ENCODE measurements at places on chromosomes 1 and 21.

DNA sequence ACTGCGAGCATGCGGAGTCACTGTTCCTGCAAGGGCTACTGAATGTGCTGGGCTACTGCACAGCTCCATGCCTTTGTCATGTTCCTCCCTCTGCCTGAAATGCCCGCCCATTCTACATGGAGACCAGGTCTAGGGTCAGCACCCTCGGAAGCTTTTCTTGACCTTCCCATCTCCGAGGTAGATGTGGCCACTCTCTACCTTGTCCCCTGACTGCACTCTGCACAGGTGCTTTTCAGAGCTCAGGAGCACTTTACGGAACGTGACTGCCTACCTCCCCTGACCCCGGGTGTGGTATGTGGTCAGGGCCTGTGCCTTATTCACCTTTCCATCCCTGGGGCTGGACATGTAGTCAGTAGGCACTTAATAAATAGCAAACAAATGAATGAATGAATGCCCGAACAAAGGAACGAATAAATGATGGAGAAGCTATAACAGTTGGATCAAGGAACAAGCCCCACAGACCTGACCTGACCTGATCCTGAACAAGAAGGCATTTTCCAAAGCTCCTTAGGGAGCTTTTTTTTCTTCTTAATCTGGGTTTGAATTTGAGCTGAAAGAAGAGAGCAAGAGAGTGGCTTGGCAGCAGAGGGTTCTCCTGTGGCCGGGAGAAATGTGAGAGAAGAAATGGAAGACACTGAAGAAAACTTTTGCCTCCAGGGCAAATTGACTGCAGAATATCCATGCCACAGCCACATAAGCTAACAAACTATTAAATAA, 7.9 kb downstream of the RD3 start:
- no peak for DNase-seq

- DNase-seq: no peak
Observed at GRCh38 chr1:56160773-56161315, 418.5 kb downstream of the PLPP3 start.

DNA sequence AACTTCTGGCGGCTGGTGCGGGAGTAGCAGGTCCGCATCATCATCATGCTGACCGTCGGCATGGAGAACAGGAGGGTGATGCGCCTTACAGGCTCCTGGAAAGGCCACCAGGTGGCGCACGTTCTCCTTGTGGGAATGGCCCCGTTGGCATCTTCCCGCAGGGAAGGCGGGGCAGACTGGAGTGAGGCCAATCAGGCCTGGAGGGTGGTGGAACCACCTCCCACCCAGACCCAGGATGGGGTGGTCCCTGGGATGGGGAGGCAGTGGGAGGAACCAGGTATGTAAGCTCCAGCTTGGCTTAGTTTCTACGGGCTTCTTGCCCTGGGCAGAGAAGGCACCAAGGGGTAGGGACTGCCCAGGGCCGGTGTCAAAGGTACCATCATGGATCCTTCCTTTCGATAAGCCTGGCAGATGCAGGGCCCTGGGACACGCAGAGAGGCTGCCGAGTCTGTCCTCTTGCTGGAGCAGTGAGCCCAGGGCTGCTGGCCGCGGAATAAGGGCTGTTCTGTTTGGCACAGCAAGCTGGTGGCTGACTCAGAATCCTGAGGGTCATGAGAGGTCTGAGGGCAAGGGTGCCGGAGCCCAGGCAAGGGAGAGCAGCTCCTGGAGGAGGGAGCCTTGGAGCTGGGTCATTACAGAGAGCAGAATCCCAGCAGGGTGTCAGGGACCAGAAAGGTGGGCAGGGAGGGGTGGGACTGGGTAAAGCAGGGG, 8.7 kb upstream of the LGR6 start:
- peak; percentile 52 for DNase-seq

DNA sequence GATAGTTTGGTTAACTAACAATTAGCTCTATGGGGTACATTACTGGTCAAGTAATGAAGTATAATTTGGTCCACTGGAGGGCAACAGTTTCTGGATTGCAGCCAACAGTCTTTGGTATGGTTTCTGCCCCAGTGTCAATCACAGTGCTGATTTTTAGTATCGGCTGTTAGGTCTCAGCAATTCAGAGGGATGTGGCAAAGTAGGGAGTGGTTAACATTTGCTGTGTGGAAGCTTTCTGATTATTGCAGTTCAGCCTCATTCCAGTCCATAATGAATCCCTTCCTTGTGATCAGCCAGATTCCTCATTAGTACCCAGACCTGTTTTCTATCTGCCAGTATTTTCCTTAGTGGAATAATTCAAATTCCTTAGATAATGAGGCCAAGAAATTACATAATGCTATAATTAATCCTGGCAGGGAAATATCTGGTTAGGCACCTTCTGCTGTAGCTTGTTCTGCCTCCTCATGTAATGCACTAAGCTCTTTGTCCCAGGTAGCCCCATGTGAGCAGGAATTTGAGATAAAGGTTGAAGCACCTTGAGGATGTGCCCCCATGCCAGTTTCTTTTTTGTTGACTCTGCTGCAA, 14.0 kb downstream of the F3 start:
- no peak for DNase-seq

DNA sequence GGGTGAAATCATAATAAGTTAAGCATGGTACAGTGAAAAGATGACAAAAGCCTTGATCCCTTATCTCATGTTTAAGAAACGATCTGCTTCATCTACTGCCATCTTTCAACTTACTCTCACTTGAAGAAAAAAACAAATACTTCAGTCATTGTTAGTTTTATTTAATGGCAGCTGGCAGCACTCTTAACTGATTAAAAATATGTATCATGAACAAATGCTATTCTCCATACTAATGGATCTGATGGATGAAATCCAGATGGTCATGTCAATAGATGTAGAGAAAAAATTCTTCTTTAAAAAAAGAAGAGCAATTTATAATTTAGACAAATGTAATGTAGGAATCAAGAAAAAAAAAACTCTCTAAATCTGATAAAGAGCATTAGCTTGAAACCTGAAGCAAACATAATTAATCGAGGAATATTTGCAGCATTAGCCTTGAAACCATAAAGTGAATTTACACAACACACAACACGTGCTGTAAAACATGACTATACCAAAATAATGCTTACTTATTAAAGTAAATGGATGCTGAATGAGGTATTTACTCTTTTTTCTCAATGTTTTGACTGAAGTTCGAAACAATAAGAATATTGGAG, 579.0 kb upstream of the ADAMTS5 start:
- no peak for DNase-seq

DNA sequence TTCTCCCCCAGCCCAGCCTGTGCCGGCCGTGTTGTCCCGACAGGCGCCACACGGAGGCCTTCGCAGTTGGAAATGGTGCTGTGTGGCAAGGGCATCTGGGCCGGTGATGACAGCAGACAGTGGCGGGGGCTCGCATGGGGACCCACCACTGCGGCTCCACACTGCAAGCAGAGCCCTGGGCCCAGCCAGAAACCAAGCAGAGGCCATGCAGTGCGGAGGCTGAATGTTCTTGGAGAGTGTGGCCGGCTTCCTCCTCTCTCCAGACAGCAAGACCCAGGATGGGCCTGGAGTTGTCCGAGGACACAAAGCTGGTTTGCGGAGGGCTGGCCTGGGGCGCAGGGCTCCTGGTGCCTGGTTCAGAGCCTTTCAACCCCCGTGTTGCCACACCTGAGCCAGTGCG, 104.6 kb downstream of the SIK1 start:
- no peak for DNase-seq

DNA sequence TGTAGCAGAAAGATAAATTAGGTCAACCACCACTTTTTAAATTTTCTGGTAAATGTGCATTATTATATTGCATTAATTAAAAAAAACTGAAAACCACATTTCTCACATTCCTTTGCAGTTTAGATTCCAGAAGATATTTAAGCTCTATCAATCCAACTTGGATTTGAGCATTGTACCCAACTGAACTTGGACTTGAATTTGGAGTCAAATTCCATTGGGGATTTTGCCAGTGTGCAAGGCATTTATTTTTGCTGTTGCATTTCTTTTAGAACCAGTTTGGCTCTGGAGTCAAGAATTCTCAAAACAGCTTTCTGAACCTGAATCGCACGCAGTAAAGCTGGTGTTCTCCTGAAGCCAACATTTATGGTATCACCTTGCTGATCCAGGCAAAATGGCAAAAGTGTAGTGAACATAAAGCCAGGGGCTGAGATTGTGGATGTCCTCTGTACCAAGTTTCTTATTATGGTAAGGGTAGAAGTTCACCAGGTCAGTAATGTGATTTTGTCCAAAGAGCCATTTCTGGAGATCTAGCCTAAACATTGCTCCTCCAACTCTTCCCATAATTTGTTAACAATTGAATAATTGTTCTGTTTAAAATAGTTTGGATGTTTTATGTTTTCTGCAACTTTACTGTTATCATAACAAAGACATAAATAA, 890.9 kb downstream of the LRRIQ3 start:
- DNase-seq: no peak

- no peak for DNase-seq
Observed at GRCh38 chr1:222877854-222878253, 63.0 kb downstream of the DISP1 start.

DNA sequence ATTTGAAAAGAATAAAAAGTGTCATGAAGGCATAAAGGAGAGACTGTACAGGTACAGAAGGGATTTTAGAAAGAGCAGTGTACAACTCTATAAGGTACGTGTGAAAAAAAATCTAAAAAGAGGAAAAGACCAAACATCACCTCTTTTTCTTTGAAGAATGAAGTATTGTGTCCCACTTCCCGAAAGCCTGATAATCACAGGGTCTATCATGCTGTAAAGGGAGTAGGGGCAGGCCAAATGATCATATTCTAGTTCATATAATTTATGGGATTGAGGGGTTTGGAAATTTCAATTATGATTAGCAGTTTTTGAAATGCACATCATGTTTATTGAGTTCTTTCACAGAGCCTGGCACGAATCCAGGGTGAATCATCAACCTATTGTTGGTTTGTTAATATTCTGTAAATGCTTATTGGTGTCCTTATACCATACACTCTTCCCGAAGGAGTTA, 910 bp upstream of the RERE start:
- no peak for DNase-seq

GRCh38 chr1:17190010-17190995, 14.6 kb upstream of the PADI1 start:
- no peak for DNase-seq

GRCh38 chr1:115661157-115661556, 19.4 kb downstream of the VANGL1 start:
- DNase-seq: no peak

DNA sequence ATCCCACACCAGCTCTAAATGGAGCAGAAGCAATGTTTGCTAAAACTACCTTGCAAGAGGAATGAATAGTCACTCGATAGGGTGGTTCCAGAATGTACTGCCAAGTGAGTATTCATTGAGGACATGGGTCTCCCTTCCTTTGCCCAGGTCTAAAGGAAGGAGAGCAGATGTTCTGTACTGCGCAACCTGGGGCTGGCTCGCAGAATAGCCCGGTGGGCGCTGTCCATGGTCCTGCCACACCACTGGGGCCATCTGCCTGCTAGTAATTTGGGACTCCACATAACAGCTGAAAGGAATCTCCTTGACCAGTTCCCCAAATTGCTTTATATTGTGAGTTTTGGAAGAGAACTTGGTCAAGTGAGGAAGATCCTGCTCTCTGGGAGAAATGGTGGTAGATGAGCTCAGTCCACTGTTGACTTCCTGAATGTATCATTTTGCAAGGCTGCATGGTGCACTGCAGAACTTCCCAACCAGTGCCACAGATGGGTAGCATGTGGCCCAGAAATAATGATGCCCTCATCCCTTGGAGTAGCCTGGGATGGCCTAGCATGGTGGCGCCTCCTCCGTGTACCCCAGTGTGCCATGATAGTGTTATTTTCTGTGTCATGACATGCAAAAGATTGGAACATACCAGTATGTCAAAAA, 5.7 kb downstream of the SLC6A17 start:
- peak; percentile 7 for DNase-seq

- DNase-seq: peak; percentile 51
Observed at GRCh38 chr1:24390924-24391782, 22.4 kb downstream of the STPG1 start.

- no peak for DNase-seq
Observed at GRCh38 chr1:8698012-8698630, 119.3 kb downstream of the RERE start.

- DNase-seq: no peak
Observed at GRCh38 chr1:58250587-58250948, 296.0 kb downstream of the OMA1 start.

DNA sequence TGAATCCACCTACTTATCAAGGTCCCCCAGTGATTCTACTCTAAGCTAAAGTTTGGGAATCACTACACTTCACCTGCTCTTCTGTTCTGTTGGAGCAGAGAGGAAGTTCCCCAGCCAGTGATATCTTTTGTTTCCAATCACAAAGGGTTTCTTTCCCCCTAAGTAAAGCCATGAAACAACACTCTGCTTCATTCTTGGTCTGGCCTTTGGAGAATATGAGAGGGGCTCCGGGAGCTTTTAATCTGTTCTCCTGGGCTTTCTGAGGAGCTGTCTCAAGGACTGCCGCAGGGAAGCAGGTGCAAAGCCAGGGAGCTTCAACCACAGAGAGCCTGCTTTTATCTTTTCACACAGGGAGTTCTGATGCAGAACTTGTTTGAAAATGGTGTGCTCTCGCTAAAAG, 10.1 kb upstream of the SLAMF9 start:
- DNase-seq: no peak

DNA sequence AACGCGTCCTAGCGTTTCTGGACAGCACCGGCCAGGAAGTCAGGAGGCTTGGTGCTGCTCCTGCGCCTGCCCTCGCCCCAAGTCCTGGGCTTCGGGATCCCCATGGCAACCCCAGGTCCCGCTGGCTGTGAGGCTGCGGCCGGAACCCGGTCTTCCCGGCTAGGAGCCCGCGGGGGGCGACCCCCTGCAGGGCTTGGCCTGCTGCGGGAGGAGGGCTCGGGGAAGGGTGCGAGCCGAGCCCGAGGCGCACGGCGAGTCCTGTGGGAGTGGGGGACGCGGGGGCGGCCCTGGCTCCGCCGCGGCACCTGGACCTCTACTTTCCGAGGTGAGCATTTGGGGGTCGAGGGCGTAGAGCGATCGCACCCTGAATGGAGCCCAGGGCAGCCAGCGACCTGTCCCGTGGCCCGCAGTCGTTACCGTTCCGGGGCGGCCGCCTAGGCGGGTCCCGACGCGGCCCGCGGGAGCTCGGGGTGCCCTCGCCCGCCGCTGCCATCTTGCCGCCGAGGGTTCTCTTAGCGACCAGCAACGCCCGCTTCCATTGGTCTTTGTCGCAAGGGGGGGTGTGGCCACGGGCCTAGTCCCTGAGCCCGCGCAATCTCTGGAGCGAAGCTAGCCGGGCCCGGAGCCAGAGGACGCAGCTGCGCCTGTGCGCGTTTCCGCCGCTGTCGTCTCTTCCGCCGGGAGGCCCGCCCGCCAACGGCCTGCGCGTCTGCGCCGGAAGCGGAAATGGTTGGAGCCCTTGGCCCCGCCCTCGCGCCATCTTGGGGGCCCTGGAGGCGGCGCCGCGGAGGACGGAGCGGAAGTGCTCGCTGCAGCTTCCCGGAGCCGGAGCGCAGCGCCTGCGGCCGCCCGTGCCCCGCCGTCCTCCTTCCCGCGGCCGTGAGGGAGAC, at the start of the genes MORN1 and RER1:
TSS of gene MORN1 (minus strand) at position 514 of the 890 bp plus-strand sequence. CDS start at position 493, 21 bp downstream.
TSS of gene RER1 (plus strand) at position 801 of the 890 bp plus-strand sequence. CDS start 3,950 bp downstream, outside the sequence.
- DNase-seq: peak; percentile 95

GRCh38 chr1:1100296-1100695, 15.6 kb downstream of the C1orf159 start:
- DNase-seq: no peak

Measured in activated T-cell treated with anti-CD3 and anti-CD28 coated beads for 4 hours (primary cell).